ENCODE measurements at places on chromosomes 3 and 15. TPM values are rescaled to one million over a fixed set of nuclear protein-coding genes. Genes with fewer than 3 reads are reported as not detected.

GRCh38 chr3:51544011-51544775 lies 5.7 kb downstream of the RAD54L2 start:
- H3K27me3 ChIP-seq = no peaks in the 10 kb centered on the region
- no peak overlapping the region for H3K27ac ChIP-seq
- DNase-seq = no peak
- peaks cover 26% of the 10 kb centered on the region for H3K4me1 ChIP-seq

DNA sequence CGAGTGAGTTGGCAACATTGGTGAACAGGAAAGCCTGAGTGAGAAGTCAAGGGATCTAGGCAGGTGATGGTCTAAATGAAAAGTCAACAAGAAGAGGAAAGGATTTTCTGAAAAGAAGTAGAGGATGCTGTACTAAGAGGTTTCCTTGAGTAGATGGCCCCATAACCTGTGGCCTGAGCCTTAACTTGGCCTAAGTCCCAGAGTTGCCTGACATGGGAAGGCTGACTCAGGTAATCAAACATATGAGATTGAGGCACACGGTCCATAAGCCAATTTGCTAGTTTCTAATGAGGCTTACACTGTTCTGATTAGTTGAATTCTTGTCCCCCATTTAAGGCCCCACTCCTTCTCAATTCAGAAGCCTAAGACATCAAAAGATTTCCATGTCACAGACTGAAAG lies 262.5 kb upstream of the LMCD1 start:
- no peak for DNase-seq

DNA sequence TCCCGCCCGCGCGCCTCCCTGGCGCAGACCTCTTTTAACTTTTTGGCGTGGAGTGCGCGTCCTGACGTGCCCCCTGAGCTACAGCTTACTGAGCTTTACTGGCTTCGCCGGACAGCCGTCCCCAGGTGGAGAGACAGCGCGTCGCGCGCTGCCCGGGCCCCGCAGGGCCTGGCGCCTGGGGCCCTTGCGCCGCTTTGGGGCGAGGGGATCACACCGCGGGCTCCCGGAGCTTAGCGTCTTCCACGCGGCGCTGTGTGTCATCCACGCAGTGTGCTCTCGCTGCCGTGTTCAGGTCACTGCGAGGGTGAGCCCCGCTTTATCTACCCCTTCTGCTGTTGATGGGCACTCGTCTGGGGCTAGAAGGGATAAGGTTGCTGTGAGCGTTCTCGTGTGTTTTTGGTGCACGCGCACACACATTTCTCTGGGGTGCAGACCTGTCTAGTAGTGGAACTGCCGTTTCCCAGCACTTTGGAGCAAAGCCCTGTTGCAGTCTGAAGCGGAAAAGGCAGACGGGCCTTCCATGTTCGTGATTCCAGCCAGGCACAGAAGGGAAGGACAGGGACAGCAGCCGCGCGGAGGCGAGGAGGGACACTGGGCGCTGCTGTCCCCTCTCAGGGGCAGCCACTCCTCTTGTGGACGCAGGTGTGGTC lies 33.1 kb upstream of the ALDH1L1 start:
- no peak overlapping the region for H3K27ac ChIP-seq
- H3K4me3 ChIP-seq = no peak overlapping the region
- H3K27me3 ChIP-seq = peaks cover 47% of the 10 kb centered on the region
- no peaks in the 10 kb centered on the region for H3K36me3 ChIP-seq
- no peaks in the 10 kb centered on the region for H3K4me1 ChIP-seq

DNA sequence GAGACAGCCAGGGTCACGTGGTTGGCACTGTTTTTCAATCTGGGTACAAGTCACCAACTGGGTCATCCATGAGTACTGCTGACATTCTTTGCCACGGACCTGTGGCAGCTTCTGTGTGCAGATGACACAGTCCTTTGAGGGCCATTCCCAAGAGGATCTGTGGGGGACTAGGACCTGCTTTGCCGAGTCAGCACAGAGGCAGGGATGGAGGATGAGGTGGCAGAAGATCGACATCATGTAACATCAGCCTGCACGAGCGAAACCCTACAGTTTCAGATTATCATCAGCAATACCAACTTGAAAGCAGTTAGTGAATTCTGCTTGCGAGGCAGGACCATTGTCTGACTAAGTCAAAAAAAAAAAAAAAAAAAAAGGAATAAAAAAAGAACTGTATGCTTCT lies 227.7 kb downstream of the FOXP1 start:
- DNase-seq = no peak
- peaks cover 9% of the 10 kb centered on the region for H3K36me3 ChIP-seq
- H3K27ac ChIP-seq = no peak overlapping the region
- peaks cover 33% of the 10 kb centered on the region for H3K4me1 ChIP-seq
- H3K27me3 ChIP-seq = peaks cover 3% of the 10 kb centered on the region
- H3K4me3 ChIP-seq = no peak overlapping the region

DNA sequence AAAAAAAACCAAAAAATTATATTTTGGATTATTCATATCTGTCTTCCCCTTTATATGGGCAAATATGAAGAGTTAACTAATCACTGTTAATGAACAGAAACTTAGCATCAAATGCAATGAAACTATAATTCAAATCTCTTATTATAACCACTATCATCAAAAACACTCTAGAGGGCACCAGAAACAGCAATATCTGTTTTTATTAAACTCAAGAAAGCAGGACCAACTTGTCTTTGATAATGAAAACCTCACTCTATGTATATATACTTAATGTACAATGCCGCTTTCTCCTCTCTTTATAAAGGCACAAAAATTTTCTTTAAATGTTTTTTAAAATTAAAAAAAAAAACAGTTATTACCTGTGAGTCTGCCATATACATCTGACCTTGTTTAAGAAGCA lies 92.7 kb downstream of the UACA start:
- peaks cover 22% of the 10 kb centered on the region for H3K4me1 ChIP-seq
- no peak for DNase-seq
- H3K27ac ChIP-seq = no peak overlapping the region
- H3K36me3 ChIP-seq = no peaks in the 10 kb centered on the region
- H3K27me3 ChIP-seq = peaks cover 11% of the 10 kb centered on the region
- no peak overlapping the region for H3K4me3 ChIP-seq

- no peak overlapping the region for H3K27ac ChIP-seq
- no peaks in the 10 kb centered on the region for H3K27me3 ChIP-seq
- peaks cover 5% of the 10 kb centered on the region for H3K4me1 ChIP-seq
- no peak overlapping the region for H3K4me3 ChIP-seq
Measured at GRCh38 chr15:22861161-22861560, 22.7 kb downstream of the NIPA2 start.

- H3K36me3 ChIP-seq = no peaks in the 10 kb centered on the region
- no peak for DNase-seq
- peaks cover 3% of the 10 kb centered on the region for H3K27me3 ChIP-seq
Measured at GRCh38 chr3:38095669-38096483, 41.1 kb downstream of the ACAA1 start.

DNA sequence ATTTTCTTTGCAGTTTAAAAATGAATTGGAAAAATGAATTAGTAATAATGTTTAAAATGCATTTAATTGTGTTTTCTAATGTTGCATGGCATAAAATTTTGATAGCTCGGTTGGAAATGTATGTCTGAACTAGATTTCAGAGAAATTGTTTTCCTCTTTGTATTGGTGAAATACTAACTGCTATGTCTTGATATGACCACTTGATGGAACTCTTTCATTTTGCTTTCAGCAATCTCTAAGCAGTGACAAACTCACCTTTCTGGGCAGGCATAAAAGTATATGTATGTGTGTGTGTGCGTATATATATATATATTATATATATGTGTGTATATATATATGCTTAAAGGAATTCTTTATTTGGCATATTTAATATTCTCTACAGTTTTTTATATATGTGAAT lies 239.3 kb upstream of the ZNF717 start:
- DNase-seq = no peak
- no peaks in the 10 kb centered on the region for H3K36me3 ChIP-seq
- H3K4me1 ChIP-seq = no peaks in the 10 kb centered on the region
- H3K27me3 ChIP-seq = no peaks in the 10 kb centered on the region
- no peak overlapping the region for H3K27ac ChIP-seq
- no peak overlapping the region for H3K4me3 ChIP-seq

DNA sequence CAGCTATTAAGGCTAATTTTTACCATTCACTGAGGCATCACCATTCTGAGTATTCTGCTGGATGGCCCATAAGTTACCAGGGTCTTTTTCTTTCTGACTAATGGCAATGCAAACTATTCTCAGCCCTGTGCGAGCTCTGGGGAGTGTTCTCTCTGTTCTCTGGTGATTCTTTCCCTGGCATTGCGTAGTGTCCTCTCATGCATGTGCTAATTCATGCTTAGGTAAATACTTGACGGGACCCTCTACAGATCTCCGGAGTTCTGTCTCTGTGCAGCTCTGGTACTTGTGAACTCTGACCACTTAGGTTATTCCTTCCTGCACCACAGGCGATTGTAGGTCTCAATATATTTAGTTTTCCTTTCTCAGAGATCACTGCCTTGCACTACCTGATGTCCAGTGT lies 34.8 kb downstream of the UBE2E1 start:
- DNase-seq = no peak
- H3K27me3 ChIP-seq = no peaks in the 10 kb centered on the region
- peaks cover 6% of the 10 kb centered on the region for H3K36me3 ChIP-seq
- peaks cover 4% of the 10 kb centered on the region for H3K4me1 ChIP-seq
- no peak overlapping the region for H3K4me3 ChIP-seq

DNA sequence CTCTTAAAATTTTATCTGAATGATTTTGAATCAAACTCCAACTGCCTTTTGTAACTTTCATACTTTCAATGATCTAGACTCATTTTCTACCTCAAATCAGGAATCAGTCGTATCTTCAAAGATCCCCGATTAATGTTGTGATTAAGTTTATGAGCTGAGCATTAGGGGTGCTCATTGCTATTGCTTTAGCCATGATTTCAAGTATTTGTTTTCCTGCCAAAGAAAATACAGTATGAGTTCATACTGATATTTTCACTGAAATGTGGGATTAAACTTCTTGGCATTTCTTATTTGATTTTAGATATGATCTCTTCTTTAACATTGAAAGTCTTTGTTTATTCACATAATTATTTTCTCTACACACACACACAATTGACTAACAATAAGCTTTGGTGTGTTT lies 785.6 kb downstream of the NTRK3 start:
- no peak overlapping the region for H3K27ac ChIP-seq
- no peaks in the 10 kb centered on the region for H3K27me3 ChIP-seq
- no peak for DNase-seq
- no peak overlapping the region for H3K4me3 ChIP-seq

DNA sequence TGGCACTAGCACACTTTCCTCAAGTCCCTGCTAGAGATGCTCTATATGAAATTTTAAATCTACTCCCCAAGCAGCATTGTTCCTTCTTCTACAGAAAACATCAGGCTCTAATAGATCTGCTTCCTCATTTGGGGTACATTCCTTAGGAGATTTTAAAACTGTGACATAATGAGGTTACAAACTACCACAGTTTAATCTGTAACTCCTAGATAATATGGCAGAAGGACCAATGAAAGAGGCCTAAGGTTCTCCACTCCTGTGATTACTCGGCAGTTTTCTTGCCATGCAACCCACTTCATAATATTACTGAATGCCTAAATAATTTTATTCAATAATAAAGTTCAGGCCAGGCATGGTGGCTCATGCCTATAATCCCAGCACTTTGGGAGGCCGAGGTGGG lies 16.1 kb downstream of the ZNF106 start:
- no peak overlapping the region for H3K27ac ChIP-seq
- no peak for DNase-seq
- H3K4me1 ChIP-seq = peaks cover 10% of the 10 kb centered on the region

Gene OXNAD1
- 70.4 TPM for total RNA-seq

Gene EAF1
- total RNA-seq = 32.5 TPM

Gene DAZL
- total RNA-seq = not detected

Gene UBAP1L
- total RNA-seq = 3.8 TPM

Gene P2RY1
- total RNA-seq = 0.17 TPM

Gene CGNL1
- total RNA-seq = not detected
